GM04504 (cell line): ENCODE measurements at places on chromosomes 4 and X.

GRCh38 chr4:71130827-71131603, 137.6 kb downstream of the DCK start:
- DNase-seq: peak; percentile 58

- peak; percentile 64 for DNase-seq
Measured at GRCh38 chr4:15400981-15401671, 26.7 kb upstream of the C1QTNF7 start.

GRCh38 chr4:101306225-101306624, 41.1 kb downstream of the PPP3CA start:
- no peak for DNase-seq

DNA sequence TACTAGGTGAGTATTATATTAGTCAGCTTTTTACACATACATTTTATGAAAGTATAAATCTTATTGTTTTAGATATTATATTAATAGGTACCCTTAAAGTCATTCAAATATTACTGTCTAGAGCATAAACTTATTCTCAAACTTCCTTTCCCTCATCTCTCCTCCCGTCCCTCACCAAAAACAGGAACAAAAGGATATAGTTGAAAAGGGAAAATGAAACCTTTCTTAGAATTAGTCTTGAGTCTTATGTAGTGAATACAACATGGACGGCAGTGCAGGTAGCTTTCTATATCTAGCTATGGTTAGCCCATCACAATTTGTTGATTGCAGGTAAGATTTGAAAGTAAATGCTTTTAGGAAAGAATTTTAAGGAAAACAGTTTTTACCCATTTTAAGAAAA, 65.6 kb downstream of the RBPJ start:
- DNase-seq: no peak

DNA sequence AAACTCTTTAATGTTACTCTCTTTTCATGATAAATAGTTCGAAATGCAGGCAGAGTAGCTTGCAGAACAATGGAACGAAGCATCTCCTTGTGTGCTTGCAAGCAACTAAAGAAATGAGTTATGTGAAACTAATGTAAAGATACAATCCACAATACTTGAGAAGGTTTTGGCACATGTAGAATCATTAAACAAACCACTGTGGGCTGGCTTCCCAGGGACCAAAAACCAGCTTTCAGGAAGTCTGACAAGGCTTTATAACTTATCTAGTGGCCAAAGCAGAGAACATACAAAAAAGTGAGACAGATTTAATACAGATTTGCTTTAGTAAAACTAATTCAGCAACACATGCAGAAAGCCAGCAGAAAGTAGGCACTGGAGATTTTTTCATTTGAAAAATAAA, 1673.8 kb upstream of the AGA start:
- DNase-seq: no peak

DNA sequence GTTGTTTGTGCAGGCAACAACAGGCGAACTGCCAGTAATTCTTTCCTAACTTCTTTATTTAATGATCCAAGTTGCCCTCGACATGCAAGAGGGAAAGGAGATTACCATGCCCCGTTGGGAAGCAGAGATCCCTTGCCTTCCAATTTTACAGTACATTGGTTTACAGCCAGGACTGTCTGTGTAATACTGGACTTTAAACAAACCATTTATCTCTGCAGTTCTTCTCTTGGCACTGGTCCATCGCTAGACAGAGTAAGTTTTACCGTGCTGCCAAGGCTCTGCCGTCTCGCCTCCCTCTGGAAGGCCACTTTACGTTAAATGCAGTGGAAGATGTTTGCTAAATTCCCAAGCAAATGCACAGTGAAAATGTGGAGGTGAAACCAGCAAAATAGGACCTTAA, 660.3 kb upstream of the PRKX start:
- no peak for DNase-seq

- DNase-seq: no peak
Measured at GRCh38 chrX:45760187-45760742, 559.6 kb upstream of the DIPK2B start.
